Activated T-cell treated with anti-CD3 and anti-CD28 coated beads, Interleukin-2, amount 50 U/mL, for 72 hours (primary cell): ENCODE measurements at places on chromosomes 3 and 15. TPM values are rescaled to one million over a fixed set of nuclear protein-coding genes. Genes with fewer than 3 reads are reported as not detected.

- DNase-seq = no peak
- no peaks in the 10 kb centered on the region for H3K27me3 ChIP-seq
- peak overlapping the region; percentile 50 for H3K27ac ChIP-seq
These were observed 21.6 kb downstream of the MBNL1 start for GRCh38 chr3:152290374-152290773.

DNA sequence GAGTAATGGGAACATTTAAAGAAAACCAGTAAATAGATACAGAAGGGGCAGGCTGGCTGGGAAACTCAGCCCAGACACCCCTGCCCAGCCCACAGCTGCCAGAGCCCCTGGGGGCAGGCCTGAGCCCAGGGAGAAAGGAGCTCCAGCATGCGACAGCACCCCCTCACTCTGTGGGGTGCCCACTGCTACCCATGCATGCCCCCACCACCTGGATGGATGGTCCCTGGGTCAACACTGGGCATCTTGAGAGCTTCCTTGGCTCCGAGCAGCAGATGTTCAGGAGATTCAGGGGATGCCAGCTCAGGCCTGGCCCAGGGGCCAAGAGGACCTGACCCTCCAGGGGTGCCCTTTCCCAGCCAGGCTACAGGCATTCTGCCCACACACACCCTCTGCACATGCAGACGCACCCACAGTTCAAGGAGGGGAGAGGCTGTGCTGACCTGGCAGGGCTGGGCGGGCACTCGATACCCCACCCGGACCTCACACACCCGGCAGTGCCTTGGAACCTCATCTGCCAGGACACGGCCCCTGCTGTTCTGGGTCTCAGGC, 31.5 kb downstream of the PTH1R start:
- no peaks in the 10 kb centered on the region for H3K27me3 ChIP-seq
- no peak for DNase-seq
- peaks cover 18% of the 10 kb centered on the region for H3K4me1 ChIP-seq
- H3K36me3 ChIP-seq = no peaks in the 10 kb centered on the region

Gene PFN2
- 5.9 TPM for total RNA-seq

GRCh38 chr15:35484231-35484945, 61.6 kb downstream of the DPH6 start:
- no peaks in the 10 kb centered on the region for H3K4me1 ChIP-seq
- no peak overlapping the region for H3K4me3 ChIP-seq
- H3K27ac ChIP-seq = no peak overlapping the region
- H3K27me3 ChIP-seq = no peaks in the 10 kb centered on the region

- DNase-seq = no peak
- no peaks in the 10 kb centered on the region for H3K27me3 ChIP-seq
- no peak overlapping the region for H3K4me3 ChIP-seq
- H3K27ac ChIP-seq = no peak overlapping the region
- no peaks in the 10 kb centered on the region for H3K36me3 ChIP-seq
These were observed 43.0 kb downstream of the FLNB start for GRCh38 chr3:58051196-58051595.

Gene CPNE9
- total RNA-seq = 0.77 TPM
